ENCODE measurements at places on chromosomes 2 and 18.

GRCh38 chr18:35714539-35714938 lies 133.0 kb downstream of the GALNT1 start:
- DNase-seq = no peak

DNA sequence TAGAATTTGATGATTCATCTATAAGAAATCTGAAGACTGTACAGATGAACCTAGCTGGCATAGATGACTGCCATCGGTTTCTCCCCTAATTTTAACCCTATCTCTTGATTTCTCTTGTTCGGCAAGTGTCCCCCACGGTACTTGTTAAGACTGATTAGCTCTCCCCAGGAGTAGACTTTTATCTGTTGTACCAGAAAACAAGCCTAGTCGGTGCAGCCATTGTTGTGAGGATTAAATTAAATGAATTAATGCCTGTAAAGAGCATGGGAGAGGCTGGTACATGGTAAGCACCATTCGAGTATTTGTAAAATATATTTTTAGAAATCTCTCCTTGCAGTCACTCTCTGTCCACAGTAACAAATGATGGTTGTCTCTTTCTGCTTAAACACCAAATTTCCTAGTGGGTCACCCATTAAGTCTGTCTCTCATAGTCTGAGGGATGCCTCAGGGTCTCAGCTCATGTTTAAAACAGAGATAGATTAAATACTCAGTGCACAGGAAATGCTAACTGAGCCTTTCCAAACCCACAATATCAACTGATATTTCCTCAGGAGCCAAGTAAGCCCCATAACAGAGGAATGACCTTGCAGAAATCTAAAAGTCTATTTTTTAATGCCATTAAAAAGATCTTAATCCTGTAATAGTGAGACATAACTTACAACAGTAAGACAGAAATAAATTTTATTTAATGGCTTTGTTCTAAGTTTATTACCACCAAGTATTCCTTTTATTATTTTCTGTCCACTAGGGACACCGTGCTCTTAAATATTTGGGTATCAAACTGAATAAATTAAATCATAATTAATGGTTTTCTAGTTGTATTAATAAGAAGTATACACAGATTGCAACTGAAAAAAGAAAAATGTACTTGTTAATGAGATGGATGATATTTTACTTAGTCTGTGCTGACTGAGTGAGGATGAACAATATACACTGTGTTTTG lies 2.9 kb upstream of the B4GALT6 start:
- no peak for DNase-seq

DNA sequence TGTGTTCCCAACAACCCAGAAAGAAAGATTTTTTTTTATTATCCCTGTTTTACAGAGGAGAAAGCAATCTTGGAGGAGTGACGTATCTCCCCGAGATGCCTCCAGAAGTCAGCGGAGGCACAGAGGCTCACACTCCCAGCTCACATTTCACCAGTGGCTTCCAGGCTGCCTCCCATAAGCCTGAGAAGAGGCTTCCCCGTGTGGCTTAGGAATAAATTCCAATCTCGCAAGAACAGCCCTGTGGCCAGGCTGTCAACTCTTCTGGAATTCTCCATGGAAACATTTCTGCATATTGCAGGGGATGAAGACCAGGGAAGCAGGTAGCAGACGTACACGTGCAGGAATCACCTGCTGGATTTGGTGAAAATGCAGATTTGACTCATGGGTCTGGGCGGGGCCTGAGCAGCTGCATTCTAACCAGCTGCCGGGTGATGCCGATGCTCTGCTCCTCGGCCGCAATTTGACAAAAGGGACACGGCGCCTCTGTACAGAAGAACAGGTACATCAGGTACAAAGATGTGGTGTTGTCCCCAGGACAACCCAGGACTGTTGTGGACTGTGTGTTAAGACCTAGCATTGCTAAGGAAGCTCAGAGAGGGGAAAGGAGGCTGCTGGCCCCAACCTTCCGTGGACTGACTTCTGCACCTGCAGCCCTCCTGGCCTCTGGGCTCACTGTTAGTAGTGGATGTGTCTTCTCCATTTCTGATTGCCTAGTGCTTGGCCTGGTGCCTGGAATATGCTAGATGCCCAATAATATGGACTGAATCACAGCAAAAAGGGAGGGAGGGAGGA lies 114.2 kb upstream of the ID2 start:
- DNase-seq = no peak

- DNase-seq = no peak
These were observed 21.3 kb upstream of the PIK3C3 start for GRCh38 chr18:41933778-41934177.

DNA sequence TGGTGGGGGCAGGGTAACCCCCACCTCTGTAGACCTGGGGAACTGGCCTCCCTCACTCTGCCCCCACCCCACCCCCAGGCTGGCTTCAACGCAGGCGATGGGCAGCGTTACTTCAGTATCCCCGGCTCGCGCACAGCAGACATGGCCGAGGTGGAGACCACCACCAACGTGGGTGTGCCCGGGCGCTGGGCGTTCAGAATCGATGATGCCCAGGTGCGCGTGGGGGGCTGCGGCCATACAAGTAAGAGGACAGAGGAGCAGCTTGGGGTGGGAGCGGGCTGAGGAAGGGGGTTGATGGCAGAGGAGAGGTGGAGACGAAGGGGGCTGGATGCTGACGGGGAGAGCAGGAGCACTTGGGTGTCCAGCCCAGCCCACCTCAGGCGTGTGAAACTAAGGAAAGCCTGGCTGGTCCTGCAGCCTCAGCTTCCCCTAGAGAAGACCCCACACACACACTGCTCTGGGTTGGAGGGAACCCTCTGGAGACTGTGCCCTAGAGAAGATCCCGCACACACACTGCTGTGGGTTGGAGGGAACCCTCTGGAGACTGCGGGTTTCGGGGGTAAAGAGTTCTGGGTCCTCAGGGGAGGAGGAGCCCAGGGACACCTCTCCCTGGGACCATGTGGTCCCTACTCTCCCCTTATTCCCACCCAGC lies 36.2 kb downstream of the SNED1 start:
- no peak for DNase-seq

DNA sequence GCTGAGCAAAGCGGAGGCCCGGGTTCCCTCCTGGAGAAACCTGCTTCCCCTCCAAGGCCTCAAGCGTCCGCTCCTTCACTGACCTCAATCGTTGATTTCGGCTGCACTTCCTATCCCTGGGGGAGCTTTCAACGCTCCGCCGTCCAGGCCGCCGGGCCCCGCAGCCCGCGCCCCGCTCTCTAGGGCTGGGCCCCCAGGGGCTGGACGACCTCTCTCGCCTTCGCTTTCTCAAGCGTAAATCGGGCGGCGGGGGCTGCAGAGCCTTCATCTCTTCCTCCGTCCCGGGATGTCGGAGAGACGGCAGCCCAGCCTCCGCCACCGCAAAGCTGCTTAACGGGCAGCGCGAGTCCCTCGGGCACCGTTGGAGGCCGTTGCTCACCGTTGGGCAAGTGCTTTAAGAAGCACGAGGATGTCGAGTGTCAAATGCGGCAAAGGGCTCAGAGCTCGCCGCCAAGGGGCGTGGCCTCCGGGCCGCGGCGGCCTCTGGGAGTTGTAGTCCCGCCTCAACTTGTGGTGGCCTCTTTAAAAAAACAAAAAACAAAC lies 8.5 kb downstream of the HES6 start:
- DNase-seq = peak; percentile 69

- no peak for DNase-seq
These were observed 57.0 kb downstream of the ZNF519 start for GRCh38 chr18:14075196-14075595.

GRCh38 chr2:20192781-20193180 lies 32.1 kb downstream of the SDC1 start:
- DNase-seq = no peak

- DNase-seq = no peak
These were observed 65.3 kb downstream of the CYBRD1 start for GRCh38 chr2:171587567-171587966.

GRCh38 chr2:53347269-53347668 lies 420.3 kb upstream of the CHAC2 start:
- no peak for DNase-seq

- DNase-seq = no peak
These were observed 366.1 kb upstream of the MMADHC start for GRCh38 chr2:149953627-149954026.

GRCh38 chr2:38146275-38146906 lies 70.4 kb upstream of the CYP1B1 start:
- no peak for DNase-seq

DNA sequence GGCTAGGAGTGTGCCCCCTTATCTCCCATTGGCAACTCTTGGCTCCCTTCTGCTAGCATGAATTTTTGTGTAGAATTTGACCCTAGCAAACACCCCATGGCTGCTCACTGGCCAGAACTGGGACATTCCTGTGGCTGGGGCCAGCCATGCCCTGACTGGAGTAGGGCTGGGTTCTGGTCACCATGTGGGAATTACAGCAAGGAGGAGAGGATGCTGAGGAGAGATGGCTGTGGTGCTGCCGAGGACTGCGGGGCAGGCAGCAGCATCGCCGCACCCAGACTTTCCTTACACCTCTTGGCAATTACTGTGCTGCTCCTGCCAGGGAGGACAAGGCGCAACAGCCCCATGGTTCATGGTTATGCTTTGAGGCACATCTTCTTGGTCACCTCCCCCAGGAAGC lies 12.7 kb downstream of the KCNF1 start:
- DNase-seq = no peak

GRCh38 chr2:5022061-5022460 lies 670.1 kb upstream of the SOX11 start:
- no peak for DNase-seq

DNA sequence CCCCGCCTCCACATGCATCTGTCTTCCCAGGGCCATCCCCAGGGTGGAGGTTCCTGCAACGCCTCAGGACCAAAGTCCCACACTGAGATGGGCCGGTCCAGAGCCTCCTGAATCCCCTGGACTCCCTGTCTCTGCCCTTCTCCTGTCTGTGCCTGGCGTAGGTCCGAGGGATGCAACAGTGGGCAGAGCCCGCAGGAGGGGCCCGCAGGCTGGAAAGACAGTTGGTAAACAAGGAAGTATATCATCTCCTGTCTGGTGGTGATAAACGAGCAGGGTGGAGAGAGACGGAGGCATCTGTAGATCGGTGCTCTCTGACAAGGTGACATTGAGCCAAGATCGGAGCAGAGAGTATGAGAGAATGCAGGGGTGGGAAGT lies 72.6 kb upstream of the RAB6C start:
- no peak for DNase-seq

GRCh38 chr2:72142570-72143440 lies 4.9 kb downstream of the CYP26B1 start:
- DNase-seq = no peak

Measured in activated gamma-delta T cell treated with anti-CD3 and anti-CD28 coated beads, Interleukin-2, amount 50 U/mL, for 16 hours (primary cell).